ENCODE measurements at places on chromosomes 6 and 20. TPM values are rescaled to one million over a fixed set of nuclear protein-coding genes. Genes with fewer than 3 reads are reported as not detected.

Gene OPRM1
- total RNA-seq, result not detected

Gene MED20
- 25.1 TPM for total RNA-seq

Gene SLC17A2
- not detected for total RNA-seq

Gene FABP7
- total RNA-seq, result 3.9 TPM

Gene ADGB
- not detected for total RNA-seq

Gene ILRUN
- total RNA-seq, result 61.0 TPM

Gene ANGPT4
- 0.35 TPM for total RNA-seq

Gene TINAG
- total RNA-seq, result not detected

Gene OR2B6
- total RNA-seq, result not detected

Gene PDE7B
- 16.5 TPM for total RNA-seq

Gene SAMD5
- total RNA-seq, result 12.6 TPM

Gene PACRG
- 1.7 TPM for total RNA-seq

Gene ADGRF5
- total RNA-seq, result not detected

Gene PXDC1
- total RNA-seq, result 33.8 TPM

Gene LAMP5
- 0.40 TPM for total RNA-seq

Gene ESF1
- 17.4 TPM for total RNA-seq

Gene CALHM5
- 1.4 TPM for total RNA-seq

Gene SCUBE3
- total RNA-seq, result 51.9 TPM

Gene GPLD1
- total RNA-seq, result 4.7 TPM

Gene PLG
- total RNA-seq, result 0.22 TPM

Gene LAMA2
- 56.8 TPM for total RNA-seq

Gene IL17F
- total RNA-seq, result not detected

Gene GABRR1
- not detected for total RNA-seq

Gene OR2J3
- total RNA-seq, result not detected

Gene SLC32A1
- total RNA-seq, result not detected

Gene POPDC3
- total RNA-seq, result 10.1 TPM

Gene HEY2
- total RNA-seq, result 11.7 TPM

Gene FAM210B
- 66.4 TPM for total RNA-seq

Gene SALL4
- total RNA-seq, result 20.5 TPM

Gene PROCR
- 4.0 TPM for total RNA-seq

Measured in mesothelial cell of epicardium (in vitro differentiated cells).